Muscle of leg (tissue), 16 donors: ENCODE measurements at places on chromosomes 7 and 10.

DNA sequence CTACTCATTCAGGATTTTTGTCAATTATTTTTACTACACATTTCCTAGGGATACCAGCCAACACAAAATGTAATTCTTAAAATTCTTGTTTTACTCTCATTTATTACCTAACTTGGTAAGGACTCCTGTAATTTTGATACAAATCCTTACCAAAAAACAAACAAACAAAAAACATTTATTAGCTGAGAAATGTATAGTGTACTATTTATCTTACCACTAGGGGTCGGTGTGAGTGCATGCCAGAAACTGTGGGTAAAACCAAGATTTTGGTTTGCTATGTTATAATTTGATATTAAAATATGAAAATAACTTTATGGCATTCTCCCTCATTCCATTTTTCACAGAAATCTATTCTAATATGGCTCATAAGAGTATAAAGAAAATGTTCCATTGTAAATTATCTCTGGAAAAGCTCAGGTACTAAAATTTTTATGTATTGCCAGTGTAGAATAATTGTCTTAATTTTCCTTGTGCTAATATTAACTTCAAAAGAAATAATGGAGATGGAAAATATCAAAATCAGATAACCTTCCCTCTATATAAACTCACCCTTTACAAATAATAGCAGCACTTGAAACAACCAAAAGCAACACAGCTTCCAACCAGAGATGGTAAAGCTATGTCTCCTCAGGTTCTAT lies 290.8 kb upstream of the PCDH15 start:
- H3K36me3 ChIP-seq, result no peaks in the 10 kb centered on the region
- peak; percentile 14 for DNase-seq
- no peaks in the 10 kb centered on the region for H3K4me1 ChIP-seq
- H3K27me3 ChIP-seq, result no peaks in the 10 kb centered on the region

- no peak overlapping the region for H3K4me3 ChIP-seq
- no peak overlapping the region for H3K27ac ChIP-seq
- no peaks in the 10 kb centered on the region for H3K4me1 ChIP-seq
- H3K36me3 ChIP-seq, result no peaks in the 10 kb centered on the region
- no peaks in the 10 kb centered on the region for H3K27me3 ChIP-seq
- peak; percentile 14 for DNase-seq
Measured at GRCh38 chr10:112546474-112546873, 99.5 kb downstream of the VTI1A start.

DNA sequence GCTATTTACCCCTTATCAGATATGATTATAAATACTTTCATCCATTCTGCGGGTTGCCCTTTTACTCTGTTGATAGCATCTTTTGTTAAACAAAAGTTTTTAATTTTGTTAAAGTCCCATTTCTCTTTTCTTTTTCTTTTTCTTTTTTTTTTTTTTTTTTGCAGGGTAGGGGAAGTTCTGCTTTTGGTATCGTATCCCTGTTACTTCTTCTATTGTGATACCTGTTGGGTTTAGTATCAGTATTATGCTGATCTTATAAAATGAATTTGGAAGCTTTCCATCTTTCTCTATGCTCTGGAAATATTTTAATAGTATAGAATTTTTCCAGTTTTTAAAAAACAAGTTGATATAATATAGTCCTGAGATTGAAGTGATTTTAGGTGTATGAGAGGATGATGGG lies 6.0 kb downstream of the CCNJ start:
- no peak overlapping the region for H3K4me3 ChIP-seq

DNA sequence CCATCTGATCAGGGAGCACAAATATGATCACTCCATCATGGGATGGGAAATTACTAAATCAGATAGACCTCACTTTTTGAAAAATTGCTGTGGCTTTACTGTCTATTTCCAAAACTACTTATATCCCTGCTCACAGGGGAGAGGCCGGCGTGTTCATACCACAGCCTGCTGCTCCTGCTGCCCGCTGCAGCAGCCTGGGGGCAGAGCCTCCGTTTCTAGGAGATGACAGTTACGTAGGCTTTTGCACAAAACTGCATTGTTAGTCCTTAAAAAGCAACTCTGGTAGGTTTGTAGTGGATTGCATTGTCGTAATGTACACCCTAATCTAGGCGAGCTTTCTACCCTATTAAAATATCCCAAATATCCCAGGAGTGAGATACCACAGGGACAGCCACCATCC lies 203.7 kb downstream of the EBF3 start:
- H3K27ac ChIP-seq, result no peak overlapping the region
- peaks cover 15% of the 10 kb centered on the region for H3K4me1 ChIP-seq
- H3K36me3 ChIP-seq, result peaks cover 13% of the 10 kb centered on the region
- H3K4me3 ChIP-seq, result no peak overlapping the region
- DNase-seq, result no peak

GRCh38 chr7:18614841-18615240 lies 119.3 kb downstream of the HDAC9 start:
- no peak overlapping the region for H3K4me3 ChIP-seq
- H3K27ac ChIP-seq, result no peak overlapping the region
- DNase-seq, result peak; percentile 11

GRCh38 chr7:113131367-113131766 lies 13.0 kb upstream of the SMIM30 start:
- no peaks in the 10 kb centered on the region for H3K36me3 ChIP-seq
- H3K27me3 ChIP-seq, result no peaks in the 10 kb centered on the region
- no peaks in the 10 kb centered on the region for H3K4me1 ChIP-seq
- no peak overlapping the region for H3K27ac ChIP-seq
- DNase-seq, result no peak

GRCh38 chr7:30791114-30791513 lies 19.9 kb downstream of the MINDY4 start:
- peaks cover 15% of the 10 kb centered on the region for H3K4me1 ChIP-seq
- H3K36me3 ChIP-seq, result peaks cover 41% of the 10 kb centered on the region
- H3K27ac ChIP-seq, result no peak overlapping the region
- H3K27me3 ChIP-seq, result no peaks in the 10 kb centered on the region
- no peak overlapping the region for H3K4me3 ChIP-seq

GRCh38 chr10:4843525-4844180 lies 17.6 kb downstream of the AKR1E2 start:
- H3K27me3 ChIP-seq, result no peaks in the 10 kb centered on the region
- no peak for DNase-seq
- peaks cover 25% of the 10 kb centered on the region for H3K36me3 ChIP-seq
- no peak overlapping the region for H3K27ac ChIP-seq
- H3K4me1 ChIP-seq, result no peaks in the 10 kb centered on the region
- H3K4me3 ChIP-seq, result no peak overlapping the region
